ENCODE measurements at places on chromosomes 16 and 17. TPM values are rescaled to one million over a fixed set of nuclear protein-coding genes. Genes with fewer than 3 reads are reported as not detected.

DNA sequence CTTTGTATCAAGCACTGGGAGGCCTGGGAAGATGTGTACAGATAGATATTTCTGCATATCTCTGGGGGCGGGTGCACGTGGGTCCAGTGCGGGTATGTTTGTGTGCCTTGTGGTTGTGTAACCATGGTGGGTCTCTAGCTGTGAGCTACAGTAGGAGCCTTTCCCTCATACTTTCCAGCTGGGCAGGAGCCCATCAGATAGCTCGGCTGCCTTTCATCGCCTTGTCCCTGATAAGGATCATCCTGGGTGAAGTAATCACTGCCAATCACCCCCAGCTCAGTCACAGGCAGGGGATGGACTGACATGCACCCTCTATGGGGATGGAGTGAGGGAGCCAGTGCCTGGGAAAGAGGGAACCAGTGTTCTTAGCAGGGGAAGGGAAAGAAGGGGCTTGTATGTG is 3.2 kb upstream of the SCRN2 start:
- DNase-seq = no peak

GRCh38 chr17:59890720-59891119 is 2.0 kb downstream of the TUBD1 start:
- DNase-seq = no peak

DNA sequence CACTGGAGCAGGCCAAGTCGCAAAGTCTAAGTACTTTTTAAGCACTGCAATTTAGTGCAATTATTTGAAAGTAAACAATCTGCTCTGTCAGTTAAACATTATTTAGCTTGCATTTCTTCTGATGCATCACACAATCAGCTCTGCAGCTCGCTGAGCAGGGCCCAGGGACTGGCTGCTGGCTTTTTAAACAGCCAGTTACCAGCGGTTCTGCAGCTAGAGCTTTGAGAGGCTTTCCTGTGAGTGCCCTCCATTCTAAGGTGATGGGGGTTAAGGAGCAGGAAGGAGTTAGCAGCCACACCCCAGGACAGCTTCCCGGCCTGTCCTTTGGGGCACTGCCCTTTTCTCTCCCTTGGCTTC is 154.3 kb downstream of the SALL1 start:
- no peak for DNase-seq

KRTAP17-1 gene
- polyA plus RNA-seq = not detected

GRCh38 chr16:28503470-28504259 is 3.0 kb downstream of the IL27 start:
- no peak for DNase-seq

- DNase-seq = no peak
These were observed 1.4 kb upstream of the SPG7 start for GRCh38 chr16:89506791-89507191.

C17orf107 gene
- 1.7 TPM for polyA plus RNA-seq

DNA sequence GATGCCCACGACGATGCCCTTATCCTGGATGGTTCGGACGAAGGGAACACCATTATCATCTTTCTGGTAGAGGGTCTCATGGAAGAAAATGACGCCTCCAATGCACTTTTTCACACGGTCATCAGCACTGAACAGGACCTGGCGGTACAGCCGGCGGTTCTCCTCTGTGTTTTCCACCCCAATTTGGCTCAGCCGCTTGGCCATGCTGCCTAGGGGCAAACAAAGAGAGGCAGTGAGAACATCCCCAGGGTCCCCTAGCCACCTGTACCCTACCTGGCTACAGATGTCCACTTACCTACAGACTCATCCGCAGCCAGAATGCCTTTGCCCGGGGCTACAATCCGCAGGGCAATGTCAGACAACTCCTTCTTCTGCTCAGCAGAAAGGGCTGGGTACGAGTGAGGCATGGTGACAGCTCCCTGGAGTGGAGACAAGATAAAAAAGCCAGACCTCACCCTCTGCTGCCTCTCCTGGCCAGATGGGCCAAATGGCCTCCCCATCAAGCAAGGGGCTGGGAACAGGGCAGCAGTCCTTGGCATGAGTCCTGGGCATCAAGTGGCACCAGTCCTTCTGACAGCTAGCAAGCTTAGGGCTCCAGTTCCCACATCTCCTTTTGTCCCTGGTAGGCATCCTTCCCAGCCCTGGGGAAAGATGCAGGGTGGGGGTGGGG is 1.4 kb downstream of the ALDOC start:
- no peak for DNase-seq

DNA sequence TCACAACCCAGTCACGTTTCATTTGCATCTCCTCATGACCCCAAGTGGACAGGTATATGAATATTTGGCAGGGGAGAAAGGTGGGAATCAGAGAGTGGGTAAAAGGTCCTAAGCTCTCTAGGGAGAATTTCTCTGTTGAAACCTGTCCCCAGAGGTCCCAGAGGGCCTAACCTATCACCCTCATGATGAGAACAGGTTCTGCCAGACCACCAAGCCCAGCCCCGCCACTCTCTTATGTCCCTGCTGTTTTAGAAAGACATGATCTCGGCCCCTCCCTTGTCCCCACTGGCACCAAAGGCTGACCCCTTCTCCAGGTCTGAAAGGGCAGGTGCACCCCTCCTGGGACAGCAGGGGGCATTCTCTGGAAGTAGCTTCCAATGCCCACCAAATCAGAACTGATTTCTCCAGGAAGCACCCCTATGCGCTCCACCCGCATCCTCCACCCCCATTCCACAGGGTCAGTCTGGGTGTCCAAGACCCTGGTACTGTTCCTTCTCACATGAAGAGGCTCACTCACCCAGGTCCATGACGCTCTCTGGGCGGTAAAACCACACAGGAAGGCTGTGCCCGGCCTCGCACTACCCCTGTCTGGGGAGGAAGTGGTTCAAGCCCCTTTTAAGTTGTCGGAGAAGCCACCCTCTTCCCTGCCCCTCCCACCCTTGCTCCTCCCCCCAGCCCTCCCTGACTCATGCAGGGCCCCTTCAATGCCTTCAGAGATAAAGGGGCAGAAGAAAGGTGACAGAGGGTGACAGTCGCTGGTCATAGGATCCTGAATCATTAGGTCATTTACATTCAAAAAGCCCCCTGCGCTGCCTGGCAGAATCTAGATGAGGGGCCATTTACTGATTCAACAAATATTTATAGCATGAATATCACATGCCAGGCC is at the start of gene CCR7:
Gene CCR7, minus strand, starts transcription at position 590 of the 886 bp plus-strand sequence. Its CDS starts 63 bp downstream, at position 527.
- DNase-seq = no peak

CAPNS2 gene
- polyA plus RNA-seq = 3.9 TPM

GRCh38 chr17:41392278-41392677 is 5.1 kb downstream of the KRT31 start:
- DNase-seq = no peak

GRCh38 chr17:34242587-34243363 is 12.3 kb upstream of the CCL2 start:
- DNase-seq = no peak

DNA sequence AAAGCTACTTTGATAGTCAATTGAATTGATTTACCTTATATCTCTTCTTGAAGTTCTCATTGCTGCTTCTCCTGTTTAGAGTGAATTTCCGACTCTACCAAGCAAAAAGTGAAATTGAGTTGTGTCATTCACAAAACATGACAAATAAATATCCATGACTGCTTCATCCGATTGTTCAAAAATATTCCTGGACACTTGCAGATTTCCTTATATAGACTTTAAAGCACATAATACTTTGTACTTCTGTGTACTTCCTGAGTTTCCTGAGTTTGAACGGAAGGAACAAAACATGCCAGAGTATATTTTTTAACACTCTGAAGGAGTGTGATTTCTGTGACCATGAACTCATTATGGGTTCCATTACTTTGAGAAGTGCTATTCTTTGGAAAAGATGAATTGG is 20.5 kb upstream of the VAT1L start:
- no peak for DNase-seq

DNA sequence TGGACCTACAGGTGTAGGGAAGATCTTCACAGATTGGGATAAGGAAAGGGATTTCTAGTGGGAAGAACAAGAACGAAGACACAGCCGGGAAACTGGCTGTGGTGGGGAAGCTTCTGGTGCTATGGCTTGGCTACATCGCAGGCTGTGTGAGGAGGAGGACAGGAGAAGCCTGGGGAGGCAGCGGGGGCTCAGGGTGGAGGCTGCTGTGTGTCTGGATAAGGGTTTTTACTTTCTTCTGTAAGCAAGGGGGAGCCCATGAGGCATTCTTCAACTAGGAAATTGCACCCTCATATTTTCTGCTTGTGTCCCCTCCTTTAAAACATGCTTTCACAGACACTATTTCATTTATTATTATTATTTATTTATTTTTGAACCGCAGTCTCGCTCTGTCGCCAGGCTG is 2.9 kb upstream of the RHBDF2 start:
- DNase-seq = no peak

ORC6 gene
- 0.77 TPM for polyA plus RNA-seq

SOX9 gene
- polyA plus RNA-seq = 1.8 TPM

DNA sequence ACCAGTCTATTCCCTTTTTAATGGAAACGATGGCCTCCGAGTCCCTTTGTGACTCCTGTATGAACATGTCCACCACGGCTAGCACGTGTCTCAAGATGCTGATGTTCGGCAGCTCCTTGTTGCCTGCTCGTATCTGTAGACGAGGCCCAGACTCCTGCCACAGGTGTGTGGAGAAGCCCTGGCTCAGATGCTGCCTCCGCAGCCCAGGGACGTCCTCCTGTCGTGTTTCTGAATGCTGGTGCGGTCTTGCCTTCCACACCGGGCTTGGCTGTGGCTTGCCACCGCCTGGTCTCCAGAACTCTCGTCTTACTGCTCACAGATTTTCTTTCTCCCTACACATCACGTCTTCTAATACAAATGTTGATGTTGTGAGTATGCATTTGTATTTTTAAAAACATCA is 17.0 kb downstream of the FOXF1 start:
- DNase-seq = no peak

WNT3 gene
- 0.54 TPM for polyA plus RNA-seq

GRCh38 chr17:57877803-57878377 is 28.0 kb upstream of the MRPS23 start:
- no peak for DNase-seq

GRCh38 chr17:66951605-66951953 is 12.9 kb upstream of the CACNG4 start:
- no peak for DNase-seq

- no peak for DNase-seq
These were observed 126.0 kb upstream of the CIBAR2 start for GRCh38 chr16:85238233-85238647.

DBNDD1 gene
- polyA plus RNA-seq = 1.4 TPM

GRCh38 chr17:17503566-17504130 is 7.5 kb upstream of the RASD1 start:
- no peak for DNase-seq

GRCh38 chr16:24838554-24839266 is 7.1 kb upstream of the SLC5A11 start:
- DNase-seq = no peak

- DNase-seq = no peak
These were observed 70.3 kb downstream of the CREBBP start for GRCh38 chr16:3810198-3810664.

VMO1 gene
- polyA plus RNA-seq = 2.4 TPM

CARD14 gene
- polyA plus RNA-seq = 1.2 TPM

GRCh38 chr17:27379888-27380533 is 76.2 kb upstream of the KSR1 start:
- DNase-seq = peak; percentile 21

GRCh38 chr17:63821804-63822203 is 5.4 kb upstream of the PSMC5 start:
- no peak for DNase-seq

DNA sequence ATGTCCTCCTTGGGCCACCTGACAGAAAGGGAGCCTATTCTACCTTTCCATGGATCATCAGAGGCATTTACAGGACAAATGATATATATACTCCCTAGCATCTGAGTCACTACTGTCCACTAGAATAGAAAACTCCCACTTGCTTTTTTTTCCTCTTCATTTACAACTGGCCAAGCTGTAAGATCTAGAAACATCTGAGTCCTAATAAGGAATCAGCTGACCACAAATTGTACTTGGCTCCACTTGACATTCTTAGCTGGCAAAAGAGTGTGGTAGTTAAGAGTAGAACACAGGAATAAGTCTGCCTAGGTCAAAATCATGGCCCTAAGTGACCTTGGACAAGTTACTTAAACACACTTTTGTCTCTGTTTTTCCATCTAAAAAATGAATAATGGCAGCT is 5.2 kb downstream of the RUSF1 start:
- DNase-seq = no peak

GRCh38 chr16:72913551-72913950 is 134.4 kb downstream of the ZFHX3 start:
- no peak for DNase-seq

BEAN1 gene
- 1.0 TPM for polyA plus RNA-seq

TBC1D3 gene
- 0.06 TPM for polyA plus RNA-seq

USP43 gene
- polyA plus RNA-seq = 0.43 TPM

ZNF785 gene
- 7.5 TPM for polyA plus RNA-seq

- DNase-seq = no peak
These were observed 484 bp downstream of the FZD2 start for GRCh38 chr17:44557651-44558285.

- no peak for DNase-seq
These were observed at the start of gene MTHFSD for GRCh38 chr16:86554917-86555703. Gene MTHFSD, minus strand, starts transcription at chr16:86555235. Its CDS starts 51 bp downstream, at chr16:86555184.

SPNS2 gene
- 28.2 TPM for polyA plus RNA-seq

DNA sequence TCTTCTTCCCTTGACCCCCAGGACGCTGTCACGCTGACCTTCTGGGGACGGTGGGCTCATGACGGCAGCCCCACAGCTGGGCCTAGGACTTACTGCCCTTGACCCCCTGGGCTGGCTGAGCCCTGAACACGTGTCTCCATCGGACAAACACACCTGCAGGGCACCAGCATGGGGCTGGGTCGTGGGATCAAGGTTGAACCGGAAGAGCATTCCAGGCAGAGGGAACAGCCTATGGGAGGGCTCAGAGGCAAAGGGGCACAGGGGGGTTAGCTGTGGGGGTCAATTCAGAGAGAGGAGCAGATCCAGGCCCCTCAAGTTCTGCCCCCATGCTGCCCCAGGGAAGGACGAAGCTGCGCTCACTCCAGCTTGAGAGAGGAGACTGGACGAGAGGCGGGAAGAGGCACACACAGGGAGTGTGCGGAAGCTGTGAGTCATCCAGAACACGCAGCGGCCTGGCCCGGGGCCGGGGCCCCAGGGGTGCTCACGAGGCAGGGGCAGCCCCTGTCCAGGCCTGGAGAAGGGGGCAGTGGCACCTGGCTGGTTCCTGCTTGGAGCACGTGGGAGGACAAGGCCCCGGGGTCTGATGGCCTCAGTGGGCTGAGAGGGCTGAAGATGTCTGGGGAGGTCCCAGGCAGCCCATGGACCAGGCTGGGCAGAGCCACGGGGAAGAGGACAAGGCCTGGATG is 9.9 kb downstream of the SSTR5 start:
- no peak for DNase-seq

GRCh38 chr16:50509521-50510341 is 38.5 kb upstream of the NKD1 start:
- no peak for DNase-seq

EVI2B gene
- polyA plus RNA-seq = 7.6 TPM

- no peak for DNase-seq
These were observed 14.9 kb downstream of the DUS2 start for GRCh38 chr16:68037841-68038597.

Data from urinary bladder (tissue), 4 donors.